CD4-positive, alpha-beta T cell (primary cell): ENCODE measurements at places on chromosomes 4 and X. TPM values are rescaled to one million over a fixed set of nuclear protein-coding genes. Genes with fewer than 3 reads are reported as not detected.

GRCh38 chrX:17960891-17961290 lies 99.8 kb upstream of the RAI2 start:
- no peak for DNase-seq

The GPR119 gene
- total RNA-seq, result not detected

The ASMT gene
- total RNA-seq, result 0.50 TPM

GRCh38 chr4:152382057-152382785 lies 153.7 kb downstream of the FBXW7 start:
- no peak for DNase-seq

GRCh38 chrX:111151764-111152163 lies 55.8 kb downstream of the PAK3 start:
- DNase-seq, result no peak

DNA sequence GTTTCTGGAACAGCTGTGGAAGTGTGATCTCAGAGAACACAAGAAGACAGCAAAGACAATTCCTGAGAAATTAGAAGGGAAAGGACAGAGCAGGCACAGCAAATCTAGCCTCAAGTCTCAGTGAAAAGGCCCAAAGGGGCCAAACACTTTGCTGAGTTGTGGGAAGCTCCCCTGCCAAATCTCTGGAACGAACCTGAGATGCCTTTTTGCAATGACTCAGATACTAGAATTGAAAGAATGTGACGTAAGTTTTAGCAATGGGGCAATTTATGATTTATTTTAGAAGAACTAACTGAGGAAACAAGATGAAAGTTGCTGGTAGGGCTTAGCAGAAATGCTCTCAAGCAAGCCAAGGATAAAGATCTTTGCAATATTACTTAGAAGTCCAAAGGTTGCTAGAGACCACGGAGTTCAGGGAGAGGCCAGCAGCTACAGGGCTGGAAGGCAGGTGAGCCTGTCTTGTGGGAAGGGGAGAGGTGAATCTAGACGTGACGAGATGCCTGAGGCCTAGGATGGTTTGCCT lies 92.8 kb downstream of the AMELX start:
- DNase-seq, result no peak

The TLR3 gene
- 0.28 TPM for total RNA-seq

The FOXR2 gene
- total RNA-seq, result not detected

- no peak for DNase-seq
Observed at GRCh38 chrX:68480969-68481368, 17.9 kb upstream of the YIPF6 start.

DNA sequence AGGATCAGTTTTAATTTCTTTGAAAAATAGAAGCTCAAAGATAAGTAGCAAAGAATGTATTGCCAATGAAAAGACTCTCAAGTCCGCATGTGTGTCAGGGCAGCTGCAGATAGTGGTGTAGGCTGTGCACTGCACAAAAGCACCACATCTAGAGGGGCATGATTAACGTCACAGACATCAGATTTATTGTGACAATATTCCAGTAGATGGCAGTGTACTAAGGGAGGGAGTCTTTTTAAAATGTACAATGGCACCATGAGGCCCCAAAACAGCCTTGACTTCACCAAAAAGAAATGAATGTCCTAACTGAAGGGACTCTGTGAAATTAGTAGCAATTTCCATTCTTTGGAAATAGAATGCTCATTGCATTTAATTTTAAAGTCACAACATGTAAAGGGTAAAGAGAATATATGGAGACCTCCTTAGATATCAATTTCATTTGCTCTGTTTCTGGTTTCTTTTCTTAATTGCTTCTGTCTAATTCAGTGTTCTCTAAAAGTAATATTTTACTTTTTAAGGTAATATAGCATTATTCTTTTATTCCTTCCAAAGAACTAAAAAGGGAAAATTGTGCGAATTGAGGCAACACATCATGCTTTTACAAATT lies 98.4 kb downstream of the ZNF827 start:
- DNase-seq, result no peak

DNA sequence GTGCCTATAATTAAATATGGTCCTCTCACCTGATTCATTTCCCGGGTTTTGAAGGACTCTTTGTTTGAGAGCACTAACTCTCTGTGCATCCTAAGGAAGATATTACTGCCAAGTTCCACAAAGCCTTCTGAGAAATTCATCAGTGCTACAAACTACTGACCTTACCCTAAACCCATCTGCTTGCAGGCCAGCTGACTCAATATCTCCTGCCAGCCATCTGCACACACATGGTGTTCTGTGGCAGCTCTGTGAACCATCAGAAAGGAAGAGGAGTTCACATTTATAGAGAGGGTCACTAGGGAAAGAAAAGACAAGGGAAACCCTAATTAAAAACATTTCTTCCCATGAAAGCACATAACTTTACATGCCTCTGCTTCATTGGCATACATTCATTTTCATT lies 156.7 kb downstream of the ATP10D start:
- DNase-seq, result no peak

DNA sequence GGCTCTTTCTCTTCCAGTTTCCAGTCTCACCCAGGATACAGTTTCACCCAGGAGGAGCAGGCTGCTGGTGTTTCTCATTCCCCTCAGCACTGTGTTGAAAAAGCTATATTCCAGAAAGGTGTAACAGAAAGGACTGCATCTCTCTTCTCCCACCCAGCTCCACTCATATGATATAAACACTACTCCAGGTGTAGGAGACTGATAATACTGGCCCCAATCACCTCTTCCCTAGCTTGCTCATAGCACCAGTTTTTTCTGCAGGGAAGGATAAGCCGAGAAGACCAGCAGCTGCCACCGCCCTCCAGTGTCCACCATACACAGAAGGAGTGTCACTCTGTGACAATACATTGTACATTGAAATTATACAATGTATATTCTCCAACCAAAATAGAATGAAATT lies 105.5 kb upstream of the STK26 start:
- no peak for DNase-seq

The LIAS gene
- 10.0 TPM for total RNA-seq

The SPIN2A gene
- 1.1 TPM for total RNA-seq
